ENCODE measurements at places on chromosomes 16 and 17.

DNA sequence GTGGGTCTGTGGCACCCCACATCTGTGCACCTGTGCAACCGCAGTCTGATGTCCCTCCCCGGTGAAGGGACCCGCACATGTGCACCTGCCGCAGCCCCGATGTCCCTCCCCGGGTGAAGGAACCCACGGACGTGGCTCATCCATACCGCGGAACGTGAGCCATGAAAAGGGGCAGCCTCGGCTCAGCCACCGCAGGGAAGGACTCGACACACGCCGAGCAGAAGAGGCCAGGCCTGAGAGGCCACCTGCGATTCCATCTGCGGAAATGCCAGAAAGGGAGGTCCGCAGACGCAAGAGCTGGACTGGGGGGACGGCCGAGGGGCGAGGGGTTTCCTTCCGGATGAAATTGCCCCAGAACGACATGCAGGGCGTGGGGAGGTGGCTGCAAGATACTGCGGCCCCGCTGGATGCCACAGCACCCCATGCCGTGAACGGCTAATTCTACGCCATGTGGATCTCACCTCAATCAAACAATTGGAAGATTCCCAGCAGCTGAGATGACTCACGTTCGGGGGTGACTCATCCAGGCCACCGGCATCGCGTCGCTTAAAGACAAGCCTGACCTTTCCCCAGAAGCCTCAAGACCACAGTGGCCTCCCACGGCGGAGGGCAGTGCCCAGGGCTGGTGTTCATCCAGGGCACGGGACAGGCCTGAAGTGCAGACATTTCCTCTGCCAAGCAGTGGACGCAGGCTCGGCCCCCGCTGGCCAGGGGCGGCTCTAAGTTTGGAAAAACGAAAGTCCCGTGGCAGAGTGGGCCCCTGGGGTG, 21.0 kb downstream of the SOX8 start:
- DNase-seq, result peak; percentile 46

- no peak for DNase-seq
These were observed 4.2 kb downstream of the ITGAE start for GRCh38 chr17:3796822-3797170.

DNA sequence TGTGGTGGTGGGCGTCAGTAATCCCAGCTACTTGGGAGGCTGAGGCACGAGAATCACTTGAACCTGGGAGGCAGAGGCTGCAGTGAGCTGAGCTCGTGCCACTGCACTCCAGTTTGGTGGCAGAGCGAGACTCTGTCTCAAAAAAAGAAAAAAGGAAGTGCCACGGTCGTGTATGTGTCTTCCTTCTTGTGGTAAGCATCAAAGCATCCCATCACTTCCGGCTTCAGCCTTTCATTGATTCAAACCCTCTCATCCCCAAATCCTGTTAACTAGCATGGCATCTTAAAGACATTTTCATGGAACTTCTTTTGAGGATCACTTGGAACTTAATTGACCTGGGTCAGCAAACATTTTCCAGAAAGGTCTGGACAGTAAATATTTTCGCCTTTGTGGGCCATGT, 126.2 kb downstream of the CPPED1 start:
- no peak for DNase-seq

DNA sequence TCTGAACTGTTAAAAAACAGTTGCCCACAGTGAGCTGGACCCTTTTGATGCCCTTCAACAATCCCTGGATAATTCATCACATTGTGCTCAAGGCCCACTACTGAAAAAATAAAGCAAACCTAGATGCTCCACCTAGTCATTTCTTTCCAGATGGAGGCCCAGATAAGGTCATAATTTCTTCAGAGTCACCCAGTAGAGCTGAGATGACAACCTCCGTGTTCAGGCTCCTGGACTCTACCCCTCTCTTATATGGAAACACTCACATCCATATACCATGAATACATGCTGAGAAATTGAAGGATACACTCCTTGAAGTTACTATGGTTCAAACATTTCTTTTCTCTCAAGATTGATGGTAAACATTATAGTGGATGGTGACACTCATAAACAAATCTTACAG, 2.7 kb upstream of the ABCA3 start:
- no peak for DNase-seq

GRCh38 chr17:64982139-64982915, 63.0 kb upstream of the LRRC37A3 start:
- no peak for DNase-seq

DNA sequence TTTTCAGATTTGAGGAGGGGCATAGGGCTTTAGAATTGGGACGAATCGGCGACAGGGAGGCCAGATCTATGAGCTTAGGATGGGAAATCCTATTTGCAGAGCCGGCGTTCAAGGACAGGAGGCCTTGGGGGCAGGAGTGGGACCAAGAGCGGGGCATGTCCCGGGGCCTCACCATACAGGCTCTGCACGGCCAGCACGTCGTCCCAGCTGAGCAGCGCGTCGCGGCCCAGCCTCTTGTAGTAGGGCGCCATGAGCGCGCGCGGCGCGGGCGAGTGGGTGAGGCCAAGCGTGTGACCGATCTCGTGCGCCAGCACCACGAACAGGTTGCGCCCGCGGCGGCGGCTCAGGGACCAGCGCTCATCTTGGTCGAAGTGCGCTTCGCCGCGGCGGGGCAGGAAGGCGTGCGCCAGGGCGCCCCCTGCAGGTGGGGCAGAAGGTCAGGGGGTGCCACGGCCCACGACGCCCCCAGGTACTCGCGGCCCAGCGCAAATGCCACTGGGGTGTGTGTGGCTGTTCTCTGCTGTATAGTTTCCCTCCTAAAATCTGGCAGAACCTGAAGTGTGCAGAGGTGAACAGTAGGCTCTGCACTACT, 9.3 kb downstream of the C17orf50 start:
- no peak for DNase-seq

DNA sequence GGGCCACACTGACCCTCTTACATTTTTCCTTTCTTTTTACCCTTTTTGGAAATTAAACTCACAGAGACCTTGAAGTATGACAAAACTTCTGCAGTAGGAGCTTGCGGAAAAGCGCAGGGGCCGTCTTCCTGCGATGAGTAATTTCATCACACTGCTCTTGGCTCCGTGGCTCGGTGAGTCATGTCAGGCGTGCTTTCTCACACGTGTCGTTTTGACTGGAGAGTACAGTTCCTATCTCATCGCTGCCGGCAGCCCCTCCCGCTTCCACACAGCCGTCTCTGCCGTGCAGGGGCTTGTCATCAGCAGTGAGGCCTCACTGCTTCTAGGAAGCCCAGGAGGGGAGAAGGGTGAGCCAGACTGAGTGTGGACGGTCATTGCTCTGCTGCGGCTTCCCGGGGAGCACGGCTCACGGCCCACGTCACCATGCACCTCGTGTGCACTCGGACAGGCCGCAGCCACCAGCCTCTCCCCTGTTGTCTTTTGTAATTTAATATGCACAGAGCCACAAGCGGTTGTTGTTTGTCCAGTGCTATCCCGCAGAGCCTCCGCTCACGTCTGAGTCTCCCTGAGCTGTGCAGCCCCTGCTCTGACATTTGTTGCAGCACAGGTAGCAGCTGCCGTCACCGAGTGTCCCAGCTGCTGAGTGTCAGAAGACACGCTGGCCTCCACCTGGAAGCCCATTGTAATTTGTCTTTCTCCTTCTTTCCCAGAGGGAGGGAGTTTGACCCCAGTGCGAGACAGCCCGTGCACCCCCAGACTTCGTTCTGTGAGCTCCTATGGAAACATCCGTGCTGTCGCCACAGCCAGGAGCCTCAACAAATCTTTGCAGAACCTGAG, 99.4 kb upstream of the CHMP6 start:
- DNase-seq, result peak; percentile 45

DNA sequence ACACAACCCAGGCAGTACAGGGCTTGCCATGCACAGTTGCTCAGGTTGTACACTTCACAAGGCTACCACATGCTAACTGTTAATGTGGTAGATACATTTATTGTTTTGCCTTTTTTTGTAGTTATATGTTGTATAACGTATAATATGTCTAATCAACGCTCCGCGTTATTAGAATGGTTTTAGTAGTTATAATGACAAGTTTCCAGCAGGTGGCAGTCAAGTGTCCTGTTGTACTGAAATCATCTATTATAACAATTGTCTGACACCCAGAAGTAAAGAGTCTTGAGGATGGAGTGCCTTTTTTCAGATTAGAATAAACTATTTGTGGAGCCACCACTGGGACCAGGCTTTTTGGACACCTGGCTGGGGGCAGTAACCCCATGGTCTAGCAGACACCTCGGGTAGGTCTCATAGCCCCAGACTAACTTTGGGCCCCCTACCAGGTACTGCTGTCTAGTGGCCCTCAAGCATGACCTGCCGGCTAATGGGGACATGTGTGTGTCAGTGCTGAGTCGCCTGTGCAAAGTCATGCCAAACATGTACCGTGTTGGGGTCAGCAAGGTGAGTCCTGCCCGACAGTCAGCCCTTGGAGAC, 32.8 kb downstream of the MYO15A start:
- DNase-seq, result no peak

All from stimulated activated CD8-positive, alpha-beta memory T cell treated with anti-CD3 and anti-CD28 coated beads, Interleukin-7, amount 100 ng/mL, for 1 hour (primary cell).